ENCODE measurements at places on chromosomes 3 and 15.

- peak; percentile 85 for DNase-seq
Observed at GRCh38 chr3:37129871-37130270, 44.5 kb downstream of the LRRFIP2 start.

GRCh38 chr15:71596672-71597071, 213.7 kb upstream of the NR2E3 start:
- peak; percentile 58 for DNase-seq

DNA sequence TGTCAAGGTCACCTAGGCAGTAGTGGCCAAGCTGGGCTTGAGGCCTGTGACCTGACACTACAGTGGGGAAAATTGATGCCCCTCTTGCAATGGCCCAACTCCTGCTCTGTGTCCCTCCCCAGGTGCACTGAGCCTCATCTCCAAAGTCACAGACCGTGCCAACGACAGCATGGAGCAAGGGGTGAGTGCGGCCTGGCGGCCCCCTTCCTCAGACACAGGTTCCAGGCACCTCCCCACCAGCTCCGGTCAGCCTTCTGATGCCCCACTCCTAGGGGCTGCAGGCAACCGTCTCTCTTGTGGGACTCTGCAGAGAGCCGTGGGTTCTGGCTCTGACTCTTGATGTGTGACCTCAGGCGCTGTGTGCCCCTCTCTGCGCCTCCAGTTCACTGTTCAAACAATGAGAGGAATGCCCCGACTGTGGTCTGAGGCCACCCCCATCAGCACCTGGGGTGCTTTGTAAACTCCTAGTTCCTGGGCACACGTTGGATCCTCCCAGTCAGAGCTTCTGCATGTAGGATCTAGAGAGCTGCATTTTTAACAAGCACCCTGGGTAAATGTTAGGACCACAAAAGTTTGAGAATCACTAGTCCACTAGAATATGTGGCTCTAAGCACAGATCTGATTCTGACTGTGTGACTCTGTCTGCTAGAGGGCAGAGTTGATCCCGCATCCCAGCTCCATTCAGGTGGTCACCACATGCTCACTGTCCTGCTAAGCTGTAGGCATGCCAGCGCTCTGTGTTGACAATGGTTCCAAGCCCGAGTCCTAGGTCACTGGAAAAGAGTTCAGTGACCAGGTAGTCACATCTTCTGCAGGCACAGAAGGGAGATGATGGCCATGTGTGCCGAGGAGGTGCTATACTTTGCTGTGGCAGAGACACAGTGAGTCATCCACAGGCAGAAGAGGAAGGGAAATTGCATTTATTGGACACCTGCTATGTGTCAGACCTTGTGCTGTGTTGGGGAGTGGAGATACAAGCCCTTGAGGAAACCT, 46.2 kb upstream of the NR2C2 start:
- no peak for DNase-seq

DNA sequence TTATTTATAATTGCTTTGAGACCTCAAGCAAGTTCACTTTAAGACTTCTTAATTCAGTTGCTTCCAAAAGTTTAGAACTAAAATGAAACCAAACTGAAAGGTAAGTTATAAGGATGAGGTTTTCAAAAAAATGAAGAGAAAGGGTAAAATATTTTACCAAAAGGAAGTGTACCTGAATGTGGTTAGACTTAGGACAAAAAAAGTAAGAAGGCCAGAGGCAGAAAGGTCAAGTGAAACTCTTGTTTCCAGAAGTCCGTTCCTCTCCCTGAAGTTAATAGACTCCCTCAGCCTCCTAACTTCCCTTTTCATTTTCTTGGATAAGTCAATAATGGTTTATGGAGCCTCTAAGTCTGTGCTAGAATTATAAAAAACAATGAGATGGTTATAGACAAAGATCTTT, 16.6 kb downstream of the BTLA start:
- DNase-seq = no peak

GRCh38 chr15:72796515-72797337, 13.2 kb upstream of the ADPGK start:
- peak; percentile 58 for DNase-seq

DNA sequence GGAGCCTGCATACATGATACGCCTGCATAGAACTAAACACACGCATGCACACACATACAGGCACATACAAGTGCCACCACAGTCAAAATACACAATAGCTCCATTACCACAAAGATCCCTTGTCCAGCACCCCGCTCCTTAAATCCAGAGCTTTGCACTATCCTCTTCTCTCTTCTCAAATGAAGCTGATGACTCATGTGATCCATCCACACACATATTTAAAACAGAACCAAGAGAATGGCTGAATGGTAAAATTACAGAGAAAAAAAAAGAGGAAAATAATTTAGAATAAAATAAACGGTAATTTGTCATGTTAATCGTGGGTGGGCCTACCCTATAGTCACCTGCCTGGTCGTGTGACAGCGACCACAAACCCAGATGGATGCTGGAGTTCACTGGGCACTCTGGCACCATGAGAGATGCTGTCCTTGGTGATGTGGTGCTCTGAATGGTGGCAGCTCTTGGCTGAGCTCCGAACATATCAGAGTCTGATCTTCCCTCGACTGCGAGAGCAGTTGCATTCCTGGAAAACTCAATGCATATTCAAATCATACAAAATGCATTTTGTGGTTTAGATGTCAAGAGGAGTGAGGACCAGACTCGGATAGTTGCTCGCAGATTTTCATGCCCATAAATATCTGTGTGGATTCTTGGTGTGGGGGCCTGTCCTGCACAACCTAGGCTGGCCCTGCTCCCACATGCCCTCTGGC, 8.9 kb downstream of the IQSEC1 start:
- DNase-seq = no peak

GRCh38 chr3:187673012-187673411, 2.8 kb upstream of the SST start:
- DNase-seq = no peak

GRCh38 chr3:148932972-148933371, 58.4 kb upstream of the GYG1 start:
- no peak for DNase-seq

DNA sequence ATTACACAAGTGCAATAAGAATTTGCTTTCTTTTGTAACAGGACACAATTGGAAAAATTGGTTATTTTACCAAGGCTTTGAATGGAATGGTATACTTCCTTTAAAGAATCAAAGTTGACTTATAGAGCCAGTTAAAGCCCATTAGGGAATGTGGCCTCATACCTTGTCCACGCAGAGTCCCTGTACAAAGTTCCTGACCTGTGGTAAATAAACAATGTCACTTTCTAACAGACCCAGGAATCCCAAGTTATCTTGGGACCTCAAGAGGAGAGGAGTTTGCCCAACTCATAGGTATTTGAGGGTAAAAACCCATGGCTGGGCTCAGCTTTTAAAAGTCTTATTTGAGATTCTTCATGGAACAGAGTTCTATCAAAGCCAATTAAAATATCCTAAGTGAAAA, 12.0 kb upstream of the NUP210 start:
- DNase-seq = no peak

DNA sequence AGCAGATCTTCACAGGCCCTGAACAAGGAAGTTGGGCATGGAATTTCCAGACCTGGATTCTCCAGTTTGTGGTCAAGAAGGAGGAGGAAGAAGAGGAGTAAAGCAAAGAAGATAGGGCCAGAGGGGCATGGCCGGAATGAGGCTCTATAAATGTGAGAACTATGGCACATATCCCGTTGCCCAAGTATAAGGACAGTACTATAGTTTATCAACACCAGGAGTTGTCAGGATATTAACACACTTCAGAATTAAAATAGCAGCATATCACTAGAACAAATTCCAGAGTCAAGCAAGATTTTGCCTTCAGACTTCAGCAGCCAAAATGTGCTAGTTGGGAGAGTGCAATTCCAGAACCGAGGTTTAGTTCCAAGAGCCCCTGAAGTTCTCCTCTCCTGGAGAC, 38.4 kb upstream of the PHLDB2 start:
- DNase-seq = no peak

- peak; percentile 71 for DNase-seq
Observed at GRCh38 chr15:66730168-66731021, 28.4 kb downstream of the SMAD6 start.

- no peak for DNase-seq
Observed at GRCh38 chr3:24166515-24166914, 221.4 kb downstream of the NR1D2 start.

DNA sequence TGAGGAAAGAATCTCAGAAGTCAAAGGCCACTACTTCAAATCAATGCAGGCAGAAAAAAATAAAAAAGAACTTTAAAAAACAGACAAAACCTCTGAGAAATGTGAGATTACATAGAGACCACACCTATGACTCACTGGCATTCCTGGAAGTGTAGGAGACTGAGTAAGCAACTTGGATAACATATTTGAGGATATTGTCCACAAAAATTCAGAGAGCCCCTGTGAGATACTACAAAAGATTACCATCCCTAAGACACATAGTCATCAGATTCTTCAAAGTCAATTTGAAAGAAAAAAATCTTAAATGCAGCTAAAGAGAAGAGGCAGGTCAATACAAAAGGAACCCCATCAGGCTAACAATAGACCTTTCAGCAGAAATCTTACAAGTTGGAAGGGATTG, 887.3 kb downstream of the NTRK3 start:
- DNase-seq = peak; percentile 85

DNA sequence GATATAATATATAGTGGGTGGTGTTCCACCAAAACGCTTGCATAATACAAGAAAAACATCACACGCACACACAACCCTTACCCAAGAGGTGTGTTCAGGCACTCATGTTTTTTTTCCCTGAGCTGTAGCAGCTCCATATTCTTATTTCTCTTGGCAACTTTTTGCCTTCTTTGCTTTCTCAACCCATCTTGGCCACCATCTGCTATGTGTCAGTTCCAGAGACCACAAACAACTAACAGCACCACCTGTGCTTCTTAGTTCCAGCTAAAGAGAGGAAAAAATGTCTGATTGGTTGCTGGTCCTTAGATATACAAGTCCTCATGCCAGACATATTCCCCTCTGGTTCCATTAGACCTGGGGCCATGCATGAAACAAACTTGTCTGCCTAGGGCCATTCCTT, 11.9 kb downstream of the ACTC1 start:
- no peak for DNase-seq

Measured in foreskin fibroblast (primary cell).